ENCODE measurements at places on chromosomes 1 and 21.

GRCh38 chr1:17149771-17150170 lies 30.5 kb upstream of the PADI2 start:
- DNase-seq = no peak

DNA sequence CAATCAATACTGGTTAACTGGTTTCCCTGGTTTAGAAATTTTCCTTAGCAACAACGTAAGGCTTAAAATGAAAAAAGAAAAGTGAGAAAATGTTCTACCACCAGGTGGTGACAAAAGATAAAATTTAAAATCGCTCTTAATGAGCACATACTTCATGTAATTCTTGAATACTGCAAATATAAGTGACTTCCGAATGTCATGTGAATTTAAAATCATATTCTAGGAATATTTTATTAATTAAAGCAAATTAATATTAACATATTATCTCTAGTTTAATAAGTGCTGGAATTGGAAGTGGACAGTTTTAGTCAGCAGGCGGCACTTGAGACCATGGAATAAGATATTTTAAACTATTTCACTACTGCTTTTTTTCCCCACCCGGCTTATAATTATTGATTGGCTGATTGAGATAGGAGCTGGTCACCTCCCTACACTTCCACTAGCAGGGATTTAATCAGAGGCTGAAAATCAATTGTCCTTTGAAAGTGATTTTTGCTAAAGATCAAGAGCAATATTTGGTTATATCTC lies 5.0 kb upstream of the ADAMTS1 start:
- DNase-seq = no peak

GRCh38 chr1:15181564-15181963 lies 28.0 kb downstream of the TMEM51 start:
- no peak for DNase-seq

DNA sequence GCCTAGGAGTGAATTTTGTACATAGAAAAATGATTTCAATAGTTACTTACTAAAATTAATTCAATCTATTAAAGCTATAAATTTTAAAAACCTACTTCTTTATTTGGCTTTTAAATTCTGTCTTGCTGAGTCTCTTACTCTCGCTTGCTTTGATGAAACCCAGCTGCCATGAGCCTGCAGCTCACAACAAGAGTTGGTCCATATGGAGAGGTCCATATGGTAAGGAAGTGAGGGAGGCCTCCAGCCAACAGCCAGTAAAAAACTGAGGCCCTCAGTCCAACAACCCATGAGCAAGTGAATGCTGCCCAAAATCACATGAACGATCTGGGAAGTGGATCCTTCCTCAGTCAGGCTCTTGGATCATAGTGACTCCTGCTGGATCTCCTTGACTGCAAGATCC lies 89.9 kb upstream of the CXADR start:
- DNase-seq = no peak

DNA sequence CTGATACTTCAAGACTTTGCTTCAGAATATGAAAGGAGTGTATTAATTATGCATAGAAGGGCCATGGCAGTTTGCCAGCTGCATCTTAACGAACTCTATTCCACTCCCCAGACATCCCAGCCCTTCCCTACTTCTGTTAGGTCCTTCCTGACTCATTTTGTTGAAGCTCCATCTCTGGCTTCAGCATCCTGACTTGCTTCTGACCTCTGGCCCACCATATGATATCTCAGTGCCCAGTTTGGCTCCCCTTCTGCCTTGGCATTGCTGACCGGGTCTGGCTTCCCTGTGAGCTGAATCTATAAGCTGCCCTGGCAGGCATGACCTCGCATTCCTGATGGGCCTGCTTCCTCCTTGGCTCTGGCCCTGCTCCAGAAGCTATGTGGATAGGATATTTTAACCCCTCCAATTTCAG lies 27.6 kb upstream of the ARHGAP29 start:
- no peak for DNase-seq

- no peak for DNase-seq
Measured at GRCh38 chr1:38547321-38547720, 312.3 kb downstream of the RRAGC start.

DNA sequence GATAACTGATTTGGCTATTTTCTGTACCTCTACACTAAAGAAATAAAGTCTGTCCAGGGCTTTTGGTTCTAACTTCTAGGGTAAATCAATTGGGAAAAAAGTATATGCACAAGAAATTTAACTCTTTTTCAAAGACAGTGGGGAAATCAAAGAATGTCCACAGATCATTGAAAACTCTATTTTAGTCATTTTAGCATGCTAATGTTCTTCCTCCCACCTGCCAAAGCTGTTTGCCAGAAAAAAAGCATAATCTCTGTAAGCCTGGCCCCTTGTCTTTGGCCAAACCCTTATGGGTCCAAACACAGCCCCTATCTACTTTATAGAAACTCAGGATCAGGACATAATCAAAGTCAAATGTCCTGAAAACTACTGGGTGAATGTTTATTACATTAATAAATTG lies 302.2 kb upstream of the ESRRG start:
- no peak for DNase-seq

GRCh38 chr1:21270086-21270689 lies 20.1 kb downstream of the ECE1 start:
- DNase-seq = no peak

DNA sequence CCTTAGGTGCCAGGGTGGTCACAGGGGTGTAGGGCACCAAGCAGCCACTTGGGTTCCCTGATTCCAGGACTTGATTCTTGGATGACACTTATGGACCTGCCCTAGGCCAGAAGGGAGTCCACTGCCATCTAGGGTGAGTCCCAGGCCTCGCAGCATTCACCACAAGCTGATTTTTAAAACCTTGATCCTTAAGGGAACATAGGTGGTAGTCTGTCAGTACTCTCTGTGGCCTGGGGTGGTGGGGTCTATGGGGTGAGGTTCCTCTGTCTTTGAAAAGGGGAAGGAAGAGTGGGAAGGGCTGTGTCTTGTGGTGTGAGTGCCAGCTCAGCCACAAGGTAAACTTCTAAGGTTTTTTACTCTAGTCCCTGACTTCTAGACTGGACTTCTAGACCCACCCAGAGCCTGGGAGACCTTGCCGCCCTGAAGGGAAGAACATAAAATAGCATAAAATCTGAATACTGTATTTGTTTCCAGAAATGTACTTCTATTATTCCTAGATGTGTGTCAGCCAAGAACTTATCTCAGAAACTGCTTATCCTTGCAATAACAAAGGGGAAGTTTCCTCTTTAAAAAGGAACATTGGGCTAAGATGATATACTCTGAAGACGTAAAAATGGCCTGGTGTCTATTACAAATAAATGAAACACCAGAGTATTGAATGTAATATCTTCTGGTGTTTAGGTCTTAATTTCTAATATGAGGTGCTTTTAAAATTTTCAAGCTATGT lies 757.3 kb downstream of the LTN1 start:
- DNase-seq = no peak

DNA sequence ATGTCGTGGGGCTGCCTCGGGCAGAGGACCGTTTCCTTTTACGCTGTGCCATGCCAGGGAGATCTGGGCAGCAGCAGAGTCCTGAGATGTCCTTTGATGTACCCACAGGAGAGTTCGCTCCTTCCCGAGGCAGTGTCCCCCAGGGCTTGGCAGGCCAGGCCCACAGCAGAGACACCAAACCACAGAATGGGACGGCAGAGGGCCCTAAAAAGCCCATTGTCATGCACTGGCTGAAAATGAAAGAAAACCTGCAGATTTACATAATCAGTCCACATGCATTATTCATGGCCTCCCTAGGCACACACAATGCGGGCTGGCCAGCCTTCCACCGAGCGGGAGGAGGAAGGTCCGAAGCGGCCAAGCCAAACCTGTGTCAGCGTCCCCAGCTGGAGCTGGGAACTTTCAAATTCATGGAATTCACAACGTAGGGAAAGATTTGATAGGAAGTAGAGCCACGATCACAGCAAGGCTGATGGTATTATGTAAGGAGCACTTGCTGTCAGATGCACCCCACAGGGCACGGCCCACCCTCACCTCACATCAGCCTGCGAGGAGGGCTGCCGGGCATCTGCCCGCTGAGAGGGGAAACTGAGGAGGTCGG lies 25.3 kb upstream of the EFHD2 start:
- no peak for DNase-seq

GRCh38 chr1:40409467-40409866 lies 35.9 kb downstream of the SMAP2 start:
- DNase-seq = no peak

GRCh38 chr1:210400043-210400840 lies 71.5 kb downstream of the HHAT start:
- peak; percentile 33 for DNase-seq

DNA sequence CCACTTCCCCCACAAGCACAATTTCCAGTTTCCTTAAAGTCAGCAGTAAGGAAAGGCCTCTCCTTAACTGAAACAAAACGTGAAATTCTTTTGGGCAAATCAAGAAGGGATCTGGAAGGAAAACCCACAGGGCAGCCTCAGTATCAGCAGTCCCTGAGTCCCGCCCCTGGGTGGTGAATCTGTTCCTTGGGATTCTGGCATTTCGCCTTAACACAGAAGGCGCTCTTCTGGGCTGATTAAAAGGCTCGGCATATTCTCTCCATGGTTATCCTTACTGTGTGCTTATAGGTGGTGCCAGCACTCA lies 12.2 kb upstream of the RAB4A start:
- DNase-seq = no peak

Data from AG04450 (cell line).